ENCODE measurements at places on chromosomes 3 and 15.

DNA sequence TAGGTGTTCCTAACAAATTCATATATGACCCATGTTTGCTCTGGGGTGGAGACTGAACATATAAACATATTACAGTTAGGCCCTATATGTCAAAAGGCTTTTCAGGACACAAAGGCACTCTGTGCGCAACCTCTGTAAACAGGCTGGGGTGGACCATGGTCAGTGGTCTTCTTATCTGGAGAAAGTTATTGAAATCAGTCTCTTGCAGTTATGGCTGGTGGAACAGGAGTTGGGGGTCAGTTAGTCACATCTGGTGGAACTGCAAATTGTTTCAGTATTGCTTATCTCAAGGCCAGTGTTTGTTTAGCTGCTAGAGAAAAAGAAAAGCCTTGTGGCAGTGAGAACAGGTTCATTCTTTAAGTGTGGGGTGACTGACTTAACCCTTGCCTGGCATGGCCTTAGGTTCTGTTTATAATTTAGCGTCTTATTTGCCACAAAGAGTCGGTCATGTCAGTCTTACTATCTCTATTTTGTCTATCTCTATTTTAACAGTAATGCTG lies 5.9 kb upstream of the GP9 start:
- no peak for DNase-seq

GRCh38 chr3:14431452-14431916 lies 29.1 kb downstream of the SLC6A6 start:
- no peak for DNase-seq

DNA sequence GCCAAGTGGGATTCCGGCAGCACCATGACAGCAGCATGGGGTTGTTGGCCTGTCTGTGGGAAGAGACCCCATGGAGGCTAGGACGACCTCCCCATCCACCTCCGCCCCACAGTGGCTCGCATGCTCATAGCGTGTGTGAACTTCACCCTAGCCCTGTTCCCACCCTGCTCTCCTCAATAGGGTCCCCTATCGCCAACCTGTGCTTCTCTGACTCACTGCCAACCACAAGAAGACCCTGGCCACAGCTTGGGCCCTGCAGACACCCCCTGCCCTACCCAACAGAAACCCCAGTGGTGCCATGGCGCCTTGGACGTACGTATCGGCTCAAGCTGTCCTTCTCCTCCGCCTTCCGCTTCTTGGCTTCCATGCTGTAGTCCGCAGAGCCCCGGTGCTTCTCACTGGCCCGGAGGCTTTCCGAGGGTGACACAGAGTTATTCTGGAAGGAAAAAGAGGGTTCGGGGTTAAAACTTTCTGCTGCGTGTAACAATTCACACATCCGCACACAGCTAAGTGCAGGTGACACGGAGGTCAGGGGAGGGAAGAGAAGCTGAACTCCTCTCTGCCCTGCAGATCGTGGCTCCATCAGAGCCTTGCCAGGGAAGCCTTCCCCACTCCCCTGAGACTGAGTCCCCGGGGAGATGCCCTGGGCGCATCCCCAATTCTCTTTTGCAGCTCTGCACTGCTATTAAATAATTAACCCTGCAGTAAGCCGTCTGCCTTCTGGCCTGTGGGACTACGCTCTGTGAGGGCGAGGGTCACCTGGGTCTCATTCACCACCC lies 37.3 kb downstream of the TLE3 start:
- no peak for DNase-seq

DNA sequence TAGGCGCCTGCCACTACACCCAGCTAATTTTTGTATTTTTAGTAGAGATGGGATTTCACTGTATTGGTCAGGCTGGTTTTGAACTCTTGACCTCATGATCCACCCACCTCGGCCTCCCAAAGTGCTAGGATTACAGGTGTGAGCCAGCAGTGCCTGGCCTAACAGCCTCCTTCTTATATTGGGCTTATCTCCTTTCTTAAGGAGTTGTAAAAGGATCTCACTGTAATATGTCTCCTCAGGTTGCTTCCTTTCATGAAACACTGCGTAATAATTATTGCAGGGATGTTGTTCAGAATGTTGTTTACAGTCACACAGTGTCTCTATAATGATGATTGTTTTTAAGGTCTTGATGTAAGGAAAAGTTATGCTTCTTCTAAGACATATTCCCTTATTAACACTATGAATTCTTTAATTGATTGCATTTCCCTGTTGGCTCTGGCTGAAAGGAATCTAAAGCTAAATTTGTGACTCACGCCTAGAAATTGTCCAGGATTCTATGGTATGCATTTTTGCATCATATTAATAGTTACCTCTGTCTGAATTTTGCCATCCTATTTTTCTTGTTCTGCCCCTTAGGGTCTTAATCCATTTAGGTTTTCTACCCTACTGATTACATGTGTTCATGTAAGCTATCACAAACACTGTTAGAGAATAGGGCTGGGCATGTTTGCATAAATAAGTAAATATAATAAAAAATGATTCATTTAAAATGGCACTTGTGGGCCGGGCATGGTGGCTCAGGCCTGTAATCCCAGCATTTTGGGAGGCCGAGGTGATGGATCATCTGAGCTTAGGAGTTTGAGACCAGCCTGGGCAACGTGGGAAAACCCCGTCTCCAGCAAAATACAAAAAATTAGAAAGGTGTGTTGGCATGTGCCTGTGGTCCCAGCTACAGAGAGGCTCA lies 24.5 kb upstream of the RNF111 start:
- no peak for DNase-seq

DNA sequence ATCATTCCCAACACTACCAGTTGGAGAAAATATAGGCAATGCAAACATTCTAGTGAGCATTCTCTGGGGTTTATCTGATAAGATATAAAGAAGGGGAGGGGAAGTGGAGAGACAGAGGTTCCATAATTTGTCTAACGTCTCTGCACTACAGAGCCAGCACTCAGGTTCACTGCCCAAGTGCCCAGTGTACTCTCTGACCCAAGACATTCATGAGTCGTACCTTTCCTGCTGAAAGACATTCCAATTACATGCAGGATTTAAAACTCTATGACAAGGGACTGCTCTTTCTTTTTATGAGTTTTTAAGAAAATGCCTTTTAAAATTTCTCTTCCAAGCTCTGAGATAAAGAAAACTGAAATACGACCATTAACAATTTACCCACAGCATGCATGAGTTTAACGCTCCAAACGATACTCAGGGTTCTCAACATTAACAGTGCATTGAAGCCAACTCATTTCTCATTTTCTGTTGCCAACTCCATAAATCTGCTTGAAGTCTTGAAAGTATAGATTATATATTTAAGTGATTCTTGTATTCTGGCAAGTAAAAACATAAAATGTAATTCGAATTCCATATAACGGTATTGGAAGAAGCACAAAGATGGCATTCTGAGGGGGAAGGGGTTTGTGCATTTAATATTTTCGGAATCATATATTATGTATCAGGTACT lies 193.4 kb downstream of the SUCLG2 start:
- DNase-seq, result no peak

- DNase-seq, result no peak
Observed at GRCh38 chr3:13039213-13039896, 33.9 kb downstream of the IQSEC1 start.

DNA sequence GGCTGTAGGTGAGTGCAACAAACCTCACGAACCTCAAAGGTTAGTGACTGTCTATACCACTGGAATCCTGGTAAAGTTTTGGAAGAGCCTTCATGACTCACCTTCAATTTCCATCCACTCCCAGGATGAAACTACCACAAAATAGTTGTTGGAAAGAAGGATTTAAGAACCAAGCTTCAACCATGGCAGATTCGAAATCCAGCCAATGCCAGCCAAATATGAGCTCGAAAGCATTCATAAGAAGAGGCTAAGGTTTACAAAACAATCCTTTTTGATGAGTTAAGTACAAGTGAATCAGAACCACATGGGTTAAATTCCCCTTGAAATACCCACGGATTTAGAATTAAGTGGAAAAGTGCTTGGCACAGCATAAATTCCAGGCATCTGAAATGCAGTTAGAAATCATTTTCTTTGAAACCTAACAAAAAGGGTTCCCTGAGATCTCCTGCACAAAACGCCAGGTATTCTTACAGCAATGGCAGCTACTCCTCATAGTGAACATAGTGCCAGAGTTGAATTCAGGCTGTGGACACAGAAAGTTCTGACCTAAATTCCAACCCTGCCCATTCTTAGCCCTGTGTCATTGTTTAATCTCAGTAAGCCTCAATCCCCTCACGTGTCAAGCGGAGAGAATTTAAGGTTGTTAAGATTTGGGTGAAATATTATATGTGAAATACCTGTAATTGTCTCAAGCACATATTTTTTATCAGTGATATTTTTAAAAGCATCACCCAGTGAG lies 89.2 kb downstream of the FBN1 start:
- no peak for DNase-seq
